Liver (tissue), 10 donors: ENCODE measurements at places on chromosomes 2 and 18.
A peak's percentile ranks its signal among the peaks of the same experiment; 100 is the strongest.

DNA sequence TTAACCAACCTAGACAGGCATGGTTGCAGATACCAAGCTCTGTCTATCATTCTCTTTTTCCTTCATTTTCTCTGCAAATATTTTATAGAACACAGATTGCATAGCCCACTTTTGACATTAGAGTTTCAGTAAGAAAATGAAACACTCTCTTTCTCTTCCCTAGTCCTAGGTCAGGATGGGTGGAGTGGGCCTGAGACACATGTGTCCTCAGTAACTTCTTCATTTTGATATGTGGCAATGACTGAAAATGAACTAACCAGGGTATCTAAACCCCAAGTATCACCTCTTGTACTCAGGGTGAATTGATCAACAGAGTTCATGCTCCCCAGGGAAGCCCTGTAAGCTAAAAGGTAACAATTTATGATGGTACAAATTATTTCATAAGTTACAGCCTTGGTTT, 37.0 kb upstream of the KYNU start:
- no peak for DNase-seq

GRCh38 chr18:11880586-11881304, 27.4 kb downstream of the MPPE1 start:
- DNase-seq = no peak

- no peak for DNase-seq
Measured at GRCh38 chr2:240140920-240141319, 462 bp upstream of the OTOS start.

DNA sequence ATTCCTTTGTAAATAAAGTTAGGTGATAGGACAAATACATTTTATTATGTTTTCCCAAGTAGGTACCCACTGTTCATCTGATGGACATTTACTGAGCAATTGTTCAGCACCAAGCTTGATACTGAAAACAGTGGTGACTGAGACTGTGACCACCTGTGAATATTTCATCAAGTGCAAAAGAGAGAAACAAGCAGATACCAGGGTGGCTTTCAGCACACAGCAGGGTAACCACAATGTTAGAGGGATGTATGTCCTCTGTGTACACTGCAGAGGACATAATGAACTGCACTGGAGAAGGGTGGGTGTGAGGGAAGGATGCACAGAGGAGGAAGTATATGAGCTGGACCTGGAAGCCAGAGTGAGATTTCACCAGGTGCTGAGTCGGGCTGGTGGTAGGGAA, 411.8 kb downstream of the RAD51AP2 start:
- DNase-seq = no peak

DNA sequence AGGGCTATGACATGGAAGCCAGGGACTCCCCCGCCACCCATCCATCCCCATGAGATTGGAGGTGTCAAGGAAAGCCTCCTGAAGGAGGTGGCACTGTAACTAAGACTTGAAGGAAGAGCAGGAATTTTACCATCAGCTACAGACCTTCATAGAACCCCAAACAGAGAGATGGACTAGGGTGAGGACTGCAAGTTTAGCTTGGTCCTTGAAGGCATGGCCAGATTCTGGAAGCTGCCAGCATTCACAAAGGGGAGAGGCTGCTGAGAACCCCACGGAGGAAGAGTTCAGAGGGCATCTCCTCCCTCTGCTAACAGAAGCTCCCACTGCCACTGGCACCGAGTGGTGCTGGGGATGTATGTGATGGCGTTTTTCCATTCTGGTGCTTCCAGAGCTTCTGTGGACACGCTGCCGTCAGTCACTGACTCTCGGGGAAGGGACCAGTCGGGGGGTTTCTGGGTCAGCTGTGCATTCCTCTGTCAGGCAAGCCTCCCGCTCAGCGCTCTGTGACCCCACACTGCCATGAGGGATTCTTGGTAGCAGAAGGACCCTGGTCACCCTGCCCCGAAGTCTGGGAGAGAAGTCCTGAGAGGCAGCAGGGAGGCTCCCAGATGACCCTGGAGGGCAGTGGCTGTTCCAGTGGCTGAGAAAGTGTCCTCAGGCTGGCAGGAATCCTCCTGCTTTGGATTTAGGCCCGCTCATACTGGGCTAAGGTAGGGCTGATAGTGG, 18.1 kb downstream of the TMEM185B start:
- DNase-seq = peak; percentile 12

- DNase-seq = no peak
Measured at GRCh38 chr2:19826874-19827273, 74.9 kb downstream of the TTC32 start.

DNA sequence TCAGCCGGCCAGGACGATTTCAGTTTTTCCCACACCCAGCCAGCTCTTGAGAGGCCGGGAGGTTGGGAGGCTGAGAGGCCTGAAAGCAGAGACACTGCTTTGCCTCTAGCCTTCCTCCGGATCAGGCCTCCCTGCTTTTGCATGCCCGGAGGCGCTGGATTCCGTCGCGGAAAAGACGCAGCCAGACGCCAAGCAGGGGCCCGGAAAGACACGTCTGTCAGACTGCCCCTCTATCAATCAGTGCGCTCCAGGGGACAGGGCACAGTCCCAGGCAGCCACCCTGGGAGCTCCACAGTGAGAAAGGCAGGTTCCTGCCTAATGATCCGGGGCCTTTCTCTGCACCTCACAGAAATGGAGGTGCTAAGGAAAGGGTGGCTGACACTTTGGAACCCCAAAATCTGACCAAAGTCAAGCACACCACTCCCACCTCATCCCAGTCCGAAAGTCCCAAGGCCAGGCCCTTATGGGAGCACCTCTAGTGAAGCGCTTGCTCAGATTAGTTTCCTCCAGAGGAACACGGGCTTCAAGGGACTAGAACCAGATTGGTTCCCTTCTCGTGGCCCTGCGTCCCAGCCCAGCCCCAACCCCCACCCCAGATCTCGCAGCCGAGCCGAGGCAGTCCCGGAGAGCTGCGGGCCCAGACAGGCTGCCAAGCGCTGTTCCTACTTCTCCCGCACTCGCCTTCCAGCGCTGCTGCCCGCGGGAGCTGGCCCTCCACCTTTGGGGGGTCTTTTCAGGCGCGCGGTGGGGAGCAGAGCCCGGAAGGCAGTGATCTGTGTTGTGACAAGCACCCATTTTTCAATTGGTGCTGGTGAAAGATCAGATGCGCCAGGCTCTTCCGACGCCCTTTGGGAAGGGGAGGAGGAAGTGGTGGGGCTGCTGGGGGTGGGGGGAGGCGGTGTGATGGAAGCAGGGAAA, 5.0 kb downstream of the DLX1 start:
- DNase-seq = no peak

GRCh38 chr18:13147130-13147529, 71.4 kb upstream of the LDLRAD4 start:
- no peak for DNase-seq

GRCh38 chr2:86774862-86775261, 15.9 kb downstream of the CD8A start:
- DNase-seq = no peak

GRCh38 chr2:27314709-27315108, 6.5 kb upstream of the UCN start:
- DNase-seq = no peak

- DNase-seq = peak; percentile 53
Measured at GRCh38 chr2:68403199-68403644, 38.1 kb downstream of the PLEK start.

GRCh38 chr2:230779126-230779525, 66.5 kb downstream of the CAB39 start:
- DNase-seq = no peak

DNA sequence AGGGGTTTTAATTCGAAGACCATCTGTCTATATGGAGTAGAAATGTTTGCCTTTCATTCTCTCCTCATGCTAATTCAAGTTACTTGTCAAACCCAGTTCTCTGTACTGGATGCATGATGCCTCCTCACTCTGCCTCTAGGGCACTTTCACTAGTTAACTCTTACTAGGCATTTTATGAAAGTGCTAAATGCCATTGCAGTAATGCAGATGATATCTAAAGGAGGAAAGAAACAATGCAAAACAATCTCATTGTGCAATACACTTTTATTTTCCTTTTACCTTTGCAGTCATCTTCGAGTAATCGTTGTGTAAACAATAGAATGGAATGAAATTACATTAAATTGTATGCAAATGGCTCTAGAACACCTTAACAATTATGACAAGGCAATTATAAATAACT, 293.6 kb downstream of the STK39 start:
- DNase-seq = no peak

- DNase-seq = no peak
Measured at GRCh38 chr2:1713142-1713838, 31.0 kb downstream of the PXDN start.

DNA sequence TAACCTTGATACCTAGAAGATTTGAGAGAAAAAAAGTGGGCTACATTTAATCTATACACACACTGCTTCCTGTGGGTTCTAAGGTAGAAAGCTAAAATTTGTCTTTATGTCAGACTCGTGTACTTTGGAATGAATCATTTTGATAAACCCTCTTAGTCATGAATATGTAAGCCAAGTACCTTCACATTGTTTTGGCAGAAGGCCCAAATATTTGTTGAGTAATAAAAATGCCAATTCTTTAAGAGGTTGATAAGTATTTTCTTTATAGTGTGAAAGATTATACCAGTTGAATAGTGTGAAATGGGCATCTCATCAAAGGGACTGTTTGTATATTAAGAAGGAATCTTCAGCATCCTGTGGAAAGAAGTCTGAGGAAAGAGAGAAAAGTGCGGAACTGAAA, 1464.7 kb upstream of the ZEB2 start:
- no peak for DNase-seq

GRCh38 chr2:219918254-219918653, 290.8 kb downstream of the SLC4A3 start:
- DNase-seq = no peak

- DNase-seq = no peak
Measured at GRCh38 chr2:47486841-47487497, 84.0 kb downstream of the MSH2 start.

DNA sequence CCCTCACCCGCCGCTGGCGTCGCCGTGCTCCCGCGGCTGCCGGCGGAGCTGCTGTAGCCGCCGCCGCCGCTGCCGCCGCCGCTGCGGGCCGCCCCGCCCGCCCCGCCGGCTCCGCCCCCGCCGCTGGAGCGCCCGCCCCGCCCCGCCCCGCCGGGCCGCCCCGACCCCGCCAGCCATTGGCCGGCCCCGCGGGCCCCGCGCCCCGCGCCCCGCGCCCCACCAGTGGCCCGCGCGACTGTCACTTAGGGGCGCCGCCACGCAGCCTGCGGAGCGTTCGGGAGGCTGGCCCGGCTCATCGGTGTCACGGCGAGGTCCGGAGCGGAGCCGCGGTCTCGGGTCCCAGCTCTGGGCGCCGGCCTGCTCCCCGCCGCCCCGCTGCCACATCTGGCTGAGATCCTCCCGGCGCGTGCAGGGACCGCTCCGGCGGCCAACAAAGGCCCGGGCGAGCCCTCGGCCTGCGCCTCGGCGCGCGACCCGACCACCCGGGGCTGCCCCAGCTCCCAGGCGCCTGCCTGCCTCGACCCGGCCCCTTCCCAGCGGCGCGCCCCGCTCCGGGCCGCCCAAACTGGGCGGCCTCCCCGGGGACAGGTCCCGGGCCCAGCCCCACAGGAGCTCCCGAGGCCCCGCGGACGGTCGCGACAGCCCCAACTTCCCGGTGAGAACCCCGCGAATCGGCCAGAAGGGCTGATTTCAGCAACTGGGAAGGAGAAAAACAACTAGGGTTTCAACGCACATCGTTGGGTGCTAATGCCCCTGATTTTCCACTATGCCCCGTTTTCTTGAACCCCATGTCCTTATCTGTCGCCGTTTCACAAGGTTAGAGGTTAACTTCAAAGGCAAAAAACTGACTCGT, at the start of gene MGAT4A:
Gene MGAT4A (minus strand): TSS at position 92 of the 853 bp plus-strand sequence. CDS start 4,800 bp downstream, outside the sequence.
- peak; percentile 78 for DNase-seq

DNA sequence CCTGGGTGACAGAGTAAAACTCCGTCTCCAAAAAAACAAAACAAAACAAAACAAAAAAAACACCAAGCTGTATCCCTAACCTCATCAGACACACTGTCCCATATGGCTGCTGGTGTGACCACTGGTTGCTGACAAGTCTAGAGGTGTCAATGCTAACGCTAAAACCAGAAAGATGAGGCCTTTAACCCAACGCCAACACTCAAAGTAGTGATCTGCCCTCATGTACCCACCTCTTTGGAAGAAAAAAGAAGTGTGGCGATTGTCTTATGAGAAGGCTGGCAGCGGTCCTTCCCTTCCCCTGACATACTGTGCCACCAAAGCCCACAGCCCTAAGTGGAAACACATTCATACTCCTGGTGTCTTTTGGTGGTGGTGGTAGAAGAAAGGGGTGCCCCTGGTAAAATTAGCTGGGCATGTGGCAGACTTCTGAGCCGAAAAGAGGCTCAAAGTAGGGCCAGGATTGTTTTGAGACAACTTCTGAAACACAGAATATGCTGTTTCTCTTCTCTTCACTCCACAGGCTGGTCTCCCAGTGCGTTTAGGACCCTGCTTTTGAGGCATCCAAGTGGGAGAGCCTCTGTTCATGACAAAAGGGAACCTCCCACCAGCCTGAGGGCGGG, 9.8 kb downstream of the SERTAD2 start:
- DNase-seq = no peak

- no peak for DNase-seq
Measured at GRCh38 chr2:73284296-73285158, at the start of gene FBXO41. FBXO41 (minus strand) TSS chr2:73284478; CDS start chr2:73269630, 14,848 bp downstream.

DNA sequence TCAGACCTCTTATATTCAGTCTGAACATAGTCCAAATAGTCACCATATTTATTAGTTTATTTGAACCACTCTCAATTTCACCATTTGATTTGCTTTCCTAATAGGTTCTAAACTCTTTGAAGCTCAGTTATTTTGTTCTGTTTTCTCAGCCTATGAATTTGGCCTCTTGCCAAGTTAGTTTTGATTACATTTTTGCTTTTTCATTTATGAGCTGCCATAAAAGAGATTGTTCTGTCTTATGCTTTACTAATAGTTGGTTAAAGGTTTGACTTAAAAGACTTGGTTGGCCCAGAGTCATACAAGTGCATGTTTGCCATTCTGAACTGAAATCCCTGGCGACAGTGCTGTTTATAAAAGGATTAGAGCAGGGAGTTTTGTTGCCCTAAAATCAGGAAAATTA, 85.9 kb upstream of the RANBP2 start:
- no peak for DNase-seq

DNA sequence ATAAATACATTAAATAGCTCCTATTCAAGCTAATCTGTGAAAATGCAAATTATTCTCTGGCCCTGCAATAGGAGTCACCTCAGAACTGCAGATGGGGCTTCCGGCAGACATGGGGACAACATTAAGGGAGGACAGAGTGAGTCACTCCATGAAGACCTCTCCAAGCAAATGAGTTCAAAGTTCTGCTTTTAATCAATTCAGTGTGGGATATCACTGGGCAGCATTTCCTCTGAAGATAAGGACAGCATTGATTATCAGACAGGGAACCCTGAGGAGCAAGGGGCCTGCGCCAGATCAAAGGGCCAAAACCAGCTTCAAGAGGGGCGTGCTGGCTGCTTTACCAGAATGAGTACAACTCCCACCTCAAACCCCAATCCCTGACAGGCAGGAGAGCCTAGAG, 356.9 kb upstream of the KLHL29 start:
- no peak for DNase-seq
